ENCODE measurements at places on chromosomes 1 and 21. TPM values are rescaled to one million over a fixed set of nuclear protein-coding genes. Genes with fewer than 3 reads are reported as not detected.

CD55 gene
- 28.3 TPM for total RNA-seq

RNF186 gene
- total RNA-seq: not detected

BSND gene
- total RNA-seq: not detected

SLC1A7 gene
- total RNA-seq: not detected

CCDC190 gene
- total RNA-seq: 0.38 TPM

C1QA gene
- total RNA-seq: not detected

MOB3C gene
- total RNA-seq: 8.0 TPM

SPAG17 gene
- total RNA-seq: under 0.01 TPM

FCGR2B gene
- not detected for total RNA-seq

TNNT2 gene
- total RNA-seq: 2.3 TPM

OR2L2 gene
- total RNA-seq: not detected

VSIG8 gene
- not detected for total RNA-seq

RNU1-4 gene
- under 0.01 TPM for total RNA-seq

ISG20L2 gene
- total RNA-seq: 15.1 TPM

ATP1A4 gene
- not detected for total RNA-seq

ZNF697 gene
- 10.8 TPM for total RNA-seq

FCRL2 gene
- not detected for total RNA-seq

ATF3 gene
- 9.0 TPM for total RNA-seq

PRKAA2 gene
- 3.4 TPM for total RNA-seq

GSTM5 gene
- total RNA-seq: not detected

DISC1 gene
- total RNA-seq: 4.7 TPM

AJAP1 gene
- 0.13 TPM for total RNA-seq

GJC2 gene
- 0.51 TPM for total RNA-seq

UBE2U gene
- not detected for total RNA-seq

SPRR2E gene
- not detected for total RNA-seq

GPN2 gene
- total RNA-seq: 12.9 TPM

SPATA21 gene
- total RNA-seq: not detected

GPR25 gene
- total RNA-seq: 0.33 TPM

DYNLT5 gene
- 0.49 TPM for total RNA-seq

ZNF648 gene
- total RNA-seq: not detected

FBXO2 gene
- 1.1 TPM for total RNA-seq

ST6GALNAC5 gene
- 5.6 TPM for total RNA-seq

OR2AK2 gene
- total RNA-seq: not detected

ZNF593OS gene
- total RNA-seq: not detected

TAS1R1 gene
- total RNA-seq: not detected

PKP1 gene
- 0.76 TPM for total RNA-seq

DPT gene
- not detected for total RNA-seq

OR2L8 gene
- not detected for total RNA-seq

SERPINC1 gene
- not detected for total RNA-seq

RALGPS2 gene
- 18.1 TPM for total RNA-seq

FAM151A gene
- total RNA-seq: not detected

HES2 gene
- 0.65 TPM for total RNA-seq

RIPPLY3 gene
- 0.51 TPM for total RNA-seq

TMEM69 gene
- 28.4 TPM for total RNA-seq

NUCKS1 gene
- total RNA-seq: 75.8 TPM

TRNAU1AP gene
- total RNA-seq: 17.3 TPM
